ENCODE measurements at places on chromosomes 5 and 9. TPM values are rescaled to one million over a fixed set of nuclear protein-coding genes. Genes with fewer than 3 reads are reported as not detected.

SRP19 gene
- 75.1 TPM for total RNA-seq

LRRTM2 gene
- not detected for total RNA-seq

PCDHB14 gene
- total RNA-seq = 0.08 TPM

SPINK4 gene
- not detected for total RNA-seq

SLC12A2 gene
- total RNA-seq = 9.2 TPM

CWC27 gene
- total RNA-seq = 13.7 TPM

TUSC1 gene
- total RNA-seq = 6.1 TPM

RIC1 gene
- 14.6 TPM for total RNA-seq

ANKRD20A1 gene
- 0.51 TPM for total RNA-seq

SVEP1 gene
- 1.6 TPM for total RNA-seq

FYB1 gene
- total RNA-seq = 9.0 TPM

BHMT gene
- not detected for total RNA-seq

ZNF300 gene
- 2.2 TPM for total RNA-seq

SLC6A19 gene
- 0.38 TPM for total RNA-seq

PCDHA9 gene
- total RNA-seq = not detected

C9orf153 gene
- total RNA-seq = 0.21 TPM

FBXO38 gene
- total RNA-seq = 19.4 TPM

IL33 gene
- 0.27 TPM for total RNA-seq

HDHD3 gene
- 23.0 TPM for total RNA-seq

GLRA1 gene
- not detected for total RNA-seq

SPATA31D4 gene
- not detected for total RNA-seq

DMGDH gene
- total RNA-seq = not detected

TTC23L gene
- total RNA-seq = 0.21 TPM

SYNPO gene
- total RNA-seq = 21.7 TPM

CNTNAP3B gene
- total RNA-seq = 15.8 TPM

TEX48 gene
- not detected for total RNA-seq

LCN1 gene
- total RNA-seq = 0.20 TPM

CCDC152 gene
- not detected for total RNA-seq

LECT2 gene
- not detected for total RNA-seq

TRIO gene
- 105 TPM for total RNA-seq

ADCY2 gene
- not detected for total RNA-seq

UBLCP1 gene
- total RNA-seq = 33.5 TPM

PIP5KL1 gene
- total RNA-seq = 1.6 TPM

AFAP1L1 gene
- 12.0 TPM for total RNA-seq
